ENCODE measurements at places on chromosomes 13 and 19.

GRCh38 chr13:111099290-111099689 is 15.8 kb upstream of the ARHGEF7 start:
- DNase-seq = no peak

GRCh38 chr13:21134475-21134874 is 41.9 kb downstream of the SKA3 start:
- no peak for DNase-seq

- no peak for DNase-seq
Measured at GRCh38 chr13:109480011-109480955, 306.1 kb downstream of the IRS2 start.

DNA sequence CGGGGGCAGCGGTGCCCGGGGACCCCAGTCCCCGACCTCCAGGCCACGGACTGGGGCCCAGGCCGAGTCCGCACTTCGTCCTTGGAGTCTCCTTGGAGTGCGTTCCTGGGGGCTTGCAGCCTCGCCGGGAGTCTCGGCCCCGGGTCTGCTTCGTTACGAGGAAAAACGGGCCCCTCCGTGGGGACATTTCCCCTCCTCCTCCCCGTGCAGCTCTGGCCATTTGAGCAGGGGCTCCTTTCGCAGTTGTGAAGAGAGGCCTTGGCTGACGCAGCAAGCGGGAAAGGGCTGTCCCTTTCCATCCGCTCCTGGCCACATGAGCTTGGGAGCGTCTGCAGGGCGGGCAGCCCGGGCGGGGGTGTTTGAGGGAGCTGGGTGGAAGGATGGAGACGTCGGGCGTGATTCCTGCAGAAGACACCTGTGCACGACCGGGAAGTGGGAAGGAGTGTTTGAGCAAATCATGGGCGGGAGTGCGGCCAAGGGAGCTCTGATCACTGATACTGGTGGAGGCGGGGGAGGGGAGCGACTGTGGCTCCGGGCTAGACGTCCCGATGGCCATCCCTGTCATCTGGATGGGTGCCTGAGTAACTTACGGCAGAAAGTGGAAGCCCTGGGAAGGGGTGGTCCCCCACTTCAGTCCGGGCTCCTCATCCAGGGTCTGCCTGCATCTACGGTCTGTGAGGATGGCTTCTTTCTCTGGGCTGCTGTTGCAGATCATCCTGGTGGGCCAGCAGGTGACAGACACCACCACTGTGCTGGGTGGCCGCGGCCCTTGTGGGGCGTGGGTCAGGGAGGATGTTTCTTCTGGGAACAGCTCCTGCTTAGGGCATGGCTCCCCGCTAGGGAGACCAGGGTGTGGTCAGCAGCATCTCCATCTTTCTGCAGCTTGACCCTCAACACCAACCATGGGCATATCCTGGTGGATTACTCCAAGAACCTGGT is 736 bp downstream of the GPI start:
- DNase-seq = no peak

- no peak for DNase-seq
Measured at GRCh38 chr13:58397596-58398387, 766.2 kb downstream of the PCDH17 start.

GRCh38 chr19:32580353-32580900 is 563 bp upstream of the PDCD5 start:
- DNase-seq = no peak

DNA sequence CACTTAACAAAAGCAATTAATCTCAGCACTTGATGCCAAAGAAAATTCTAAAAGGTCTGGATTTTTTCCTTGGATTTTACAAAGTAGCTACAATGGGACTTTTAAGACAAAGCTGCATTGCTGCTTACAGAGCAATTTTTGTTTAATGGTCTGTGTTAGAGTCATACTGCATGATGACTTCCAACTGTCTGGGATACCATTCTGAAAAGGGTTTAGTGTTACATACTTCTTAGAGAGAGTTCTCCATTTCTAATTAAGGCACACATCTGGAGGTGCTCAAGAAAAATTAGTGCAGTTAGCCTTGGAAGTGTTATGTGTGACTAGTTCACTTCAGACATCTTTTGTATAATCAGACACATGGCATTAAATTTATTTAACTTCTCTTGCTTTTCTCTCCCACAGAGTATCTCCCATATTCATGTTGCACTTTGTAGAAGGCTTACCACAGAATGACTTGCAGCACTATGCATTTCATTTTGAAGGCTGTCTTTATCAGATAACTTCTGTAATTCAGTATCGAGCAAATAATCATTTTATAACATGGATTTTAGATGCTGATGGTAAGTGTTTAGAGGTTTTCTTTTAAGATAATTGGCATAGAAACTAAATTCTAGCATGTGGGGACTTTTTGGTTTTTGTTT is 35.1 kb downstream of the USPL1 start:
- no peak for DNase-seq

GRCh38 chr13:65168026-65168425 is 2062.1 kb downstream of the PCDH9 start:
- no peak for DNase-seq

All from putamen (tissue), 1 donor.